Stromal cell of bone marrow (primary cell): ENCODE measurements at places on chromosomes 5 and 9.

DNA sequence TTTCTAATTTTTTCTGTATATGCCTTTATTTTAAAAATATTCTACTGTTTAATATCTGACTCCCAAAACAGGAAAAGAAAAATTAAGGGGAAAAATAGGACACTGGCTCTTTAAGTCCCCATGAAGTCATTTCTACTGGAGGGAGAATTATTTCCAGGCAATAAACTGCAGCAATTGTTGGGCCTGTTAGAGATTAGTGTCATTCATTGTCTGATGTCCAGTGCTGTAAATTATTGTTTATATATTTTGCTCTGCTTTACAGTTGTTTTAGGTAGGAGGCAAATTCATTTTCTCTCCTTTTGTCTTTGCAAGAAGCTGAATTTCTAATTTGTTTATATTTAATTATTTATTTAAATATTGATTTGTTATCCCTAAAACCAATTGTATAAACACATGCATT lies 906.0 kb upstream of the CDH10 start:
- no peak for DNase-seq

DNA sequence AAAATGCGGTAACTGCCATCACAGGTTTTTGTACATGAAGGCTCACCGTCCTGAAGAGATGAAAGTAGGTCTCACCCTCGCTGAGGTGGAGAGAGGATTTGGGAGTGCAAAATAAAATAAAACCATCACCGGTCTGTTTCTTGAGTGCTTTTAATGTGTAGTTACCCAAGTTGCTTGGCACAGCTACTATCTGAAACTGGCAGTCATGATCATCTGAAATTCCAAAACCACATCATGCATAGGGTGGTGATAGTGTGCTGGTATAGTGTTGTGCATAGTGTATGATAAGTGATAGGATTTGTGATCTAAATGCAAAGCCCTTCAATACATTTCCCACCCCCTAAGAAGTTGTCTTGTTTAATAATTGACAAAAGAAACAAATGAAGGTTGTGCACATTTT lies 381.3 kb downstream of the DMRT2 start:
- no peak for DNase-seq

DNA sequence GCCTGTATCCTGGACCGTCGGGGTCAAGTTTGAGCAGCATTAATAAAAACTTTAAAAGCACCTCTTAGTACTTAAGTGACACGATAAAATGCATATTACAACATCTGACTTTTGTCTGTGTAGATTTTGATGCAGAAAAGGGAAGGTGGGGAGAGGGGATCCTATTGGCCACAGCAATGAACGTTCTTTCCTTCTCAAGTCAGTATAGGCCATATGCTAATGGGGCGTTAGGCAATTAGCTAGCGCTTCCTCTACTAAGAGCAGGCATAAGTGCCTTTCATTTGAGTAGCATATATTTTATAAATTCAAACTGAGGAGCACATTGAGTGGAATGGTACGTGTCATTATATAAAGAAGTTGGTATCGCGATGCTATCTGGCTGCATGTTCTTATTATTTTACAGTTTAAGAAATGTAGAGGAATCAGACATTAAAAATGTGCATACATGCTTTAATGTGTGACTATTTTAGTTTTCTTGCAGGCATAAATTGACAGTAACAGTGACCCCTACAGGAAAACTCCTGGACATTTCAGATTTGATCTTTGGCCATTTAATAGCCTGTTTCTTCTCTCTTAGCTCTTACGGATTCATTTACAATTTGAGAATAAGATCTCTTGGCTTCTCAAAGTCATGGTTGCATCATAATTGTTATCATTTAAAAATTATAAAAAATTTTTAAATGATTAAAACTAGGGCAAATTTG lies 1.1 kb upstream of the GNA14 start:
- DNase-seq, result no peak

DNA sequence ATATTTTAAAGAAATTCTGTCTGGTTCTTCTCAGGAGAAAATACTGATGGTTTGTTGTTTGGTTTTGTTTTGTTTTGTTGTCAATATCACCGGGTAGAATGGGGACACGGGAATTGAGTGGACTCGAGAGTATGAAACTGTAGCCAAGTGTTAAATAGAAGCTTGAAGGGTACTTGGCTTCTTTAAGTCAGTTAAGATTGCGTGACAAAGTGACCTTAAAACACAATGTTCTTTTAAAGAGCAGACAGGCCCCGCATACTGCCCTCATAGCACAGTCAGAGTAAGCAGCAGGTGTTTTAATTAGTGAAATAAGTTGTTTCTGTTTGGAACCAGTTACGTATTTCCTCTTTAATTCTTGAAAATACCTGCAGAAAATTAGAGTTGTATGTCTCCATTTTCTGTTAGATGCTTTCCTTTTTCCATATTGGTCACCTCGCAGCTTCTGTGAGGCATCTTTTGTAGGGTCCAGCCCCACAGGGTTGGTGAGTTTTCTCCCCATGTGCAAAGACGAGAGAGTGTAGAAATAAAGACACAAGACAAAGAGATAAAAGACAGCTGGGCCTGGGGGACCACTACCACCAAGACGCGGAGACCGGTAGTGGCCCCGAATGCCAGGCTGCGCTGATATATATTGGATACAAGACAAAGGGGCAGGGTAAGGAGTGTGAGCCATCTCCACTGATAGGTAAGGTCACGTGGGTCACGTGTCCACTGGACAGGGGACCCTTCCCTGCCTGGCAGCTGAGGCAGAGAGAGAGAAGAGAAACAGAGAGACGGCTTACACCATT lies 9.6 kb downstream of the TRIP13 start:
- DNase-seq, result no peak

GRCh38 chr9:124198331-124198730 lies 59.4 kb upstream of the NEK6 start:
- no peak for DNase-seq

- no peak for DNase-seq
Observed at GRCh38 chr9:128136816-128137793, 9.6 kb upstream of the PTGES2 start.

DNA sequence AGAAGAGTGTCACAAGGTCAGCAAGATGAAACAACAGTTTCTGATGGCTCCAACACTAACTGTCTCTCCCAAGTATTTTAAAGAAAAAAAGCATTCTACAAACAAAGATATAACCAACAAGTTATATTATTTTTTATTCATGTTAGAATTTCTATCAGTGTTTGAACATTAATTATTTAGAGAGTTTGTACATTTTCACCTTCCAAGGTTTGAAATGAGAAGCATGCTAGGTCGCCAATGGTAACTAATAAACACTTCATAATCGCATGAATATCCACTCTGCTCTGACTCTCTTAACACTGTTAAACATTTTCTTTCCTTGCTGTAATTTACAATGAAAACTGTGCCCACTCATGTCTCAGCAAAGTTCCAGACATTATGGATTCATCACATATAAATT lies 73.5 kb downstream of the PTCH1 start:
- DNase-seq, result no peak

- DNase-seq, result no peak
Observed at GRCh38 chr9:135677641-135678168, 14.6 kb downstream of the LCN9 start.

GRCh38 chr9:136943291-136944211 lies 987 bp downstream of the FBXW5 start:
- DNase-seq, result peak; percentile 4

- DNase-seq, result no peak
Observed at GRCh38 chr5:142184988-142185387, 76.4 kb downstream of the NDFIP1 start.

DNA sequence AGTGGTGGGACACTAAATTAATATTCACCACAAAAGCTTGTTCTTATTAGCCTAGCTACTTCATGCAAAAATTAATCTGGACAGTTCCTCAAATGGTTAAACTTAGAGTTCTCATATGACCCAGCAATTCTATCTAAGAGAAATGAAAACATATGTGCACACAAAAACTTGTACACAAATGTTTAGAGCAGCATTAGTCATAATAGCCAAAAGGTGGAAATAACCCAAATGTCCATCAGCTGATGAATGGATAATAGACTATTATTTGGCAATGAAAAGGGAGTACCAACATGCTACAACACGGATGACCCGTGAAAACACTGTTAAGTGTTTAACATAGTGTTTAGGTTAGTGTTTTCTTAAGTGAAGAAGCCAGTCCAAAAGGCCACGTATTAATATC lies 32.8 kb upstream of the TNIP1 start:
- DNase-seq, result no peak

- no peak for DNase-seq
Observed at GRCh38 chr9:137353223-137354152, 51.4 kb upstream of the NRARP start.

GRCh38 chr5:118637947-118638670 lies 350.2 kb downstream of the DTWD2 start:
- no peak for DNase-seq

DNA sequence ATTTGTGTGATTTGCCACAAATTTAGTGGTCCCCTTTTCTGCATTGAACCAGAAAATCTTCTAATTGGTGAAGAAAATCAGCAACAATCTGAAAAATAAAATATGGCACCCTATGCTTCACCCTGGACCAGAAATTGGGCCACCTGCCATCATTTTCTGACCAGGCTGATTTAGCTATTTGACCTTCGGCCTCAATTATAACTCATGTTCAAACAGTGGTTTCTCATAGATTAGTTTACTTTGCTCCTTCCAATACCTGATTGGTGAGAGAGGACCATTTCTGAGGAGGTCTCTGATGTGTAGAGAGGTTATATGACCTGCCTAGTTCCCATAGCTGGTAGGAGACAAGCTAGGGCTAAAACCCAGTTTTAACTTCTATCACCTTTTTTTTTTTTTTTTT lies 59.0 kb downstream of the PTTG1 start:
- no peak for DNase-seq

GRCh38 chr5:148961261-148962199 lies 101.3 kb downstream of the SH3TC2 start:
- no peak for DNase-seq

GRCh38 chr5:74639807-74640449 lies 600 bp downstream of the ENC1 start:
- no peak for DNase-seq

DNA sequence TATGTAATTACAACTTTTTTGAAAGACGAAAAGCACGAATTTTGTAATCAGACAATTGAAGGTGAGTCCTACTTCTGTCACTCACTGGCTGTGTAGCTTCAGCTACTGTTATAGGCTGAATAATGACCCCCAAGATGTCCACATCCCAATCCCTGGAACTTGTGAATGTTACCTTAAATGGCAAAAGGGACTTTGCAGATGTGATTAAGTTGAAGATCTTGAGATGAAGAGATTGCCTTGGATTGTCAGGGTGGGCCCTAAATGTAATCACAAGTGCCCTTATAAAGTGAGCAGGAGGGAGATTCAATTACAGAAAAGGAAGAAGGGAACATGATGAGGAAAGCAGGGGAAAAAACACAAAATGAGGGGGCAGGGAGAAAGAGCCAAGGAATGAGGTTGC lies 326.2 kb upstream of the MSX2 start:
- no peak for DNase-seq

DNA sequence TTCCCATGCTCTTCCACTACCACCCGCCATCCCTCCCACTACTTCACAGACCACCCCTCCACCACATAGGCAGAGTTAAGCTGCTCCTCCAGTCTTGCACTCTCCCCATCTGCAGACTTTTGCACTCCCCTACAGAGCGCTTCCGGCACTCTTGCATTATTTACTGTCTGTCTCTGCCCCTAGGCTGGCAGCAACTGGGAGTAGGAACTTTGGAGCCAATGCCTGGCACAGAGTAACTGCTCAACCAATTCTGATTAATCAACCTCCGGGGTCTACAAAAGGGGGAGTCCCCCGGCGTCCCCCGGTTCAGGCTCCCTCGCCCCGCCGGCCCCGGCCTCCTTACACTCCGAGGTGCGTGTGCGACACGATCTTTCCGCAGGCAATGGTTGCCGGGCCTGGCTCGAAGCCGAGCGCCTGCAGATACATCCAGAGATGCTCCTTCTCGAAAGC lies 498 bp downstream of the HAUS6 start:
- no peak for DNase-seq

DNA sequence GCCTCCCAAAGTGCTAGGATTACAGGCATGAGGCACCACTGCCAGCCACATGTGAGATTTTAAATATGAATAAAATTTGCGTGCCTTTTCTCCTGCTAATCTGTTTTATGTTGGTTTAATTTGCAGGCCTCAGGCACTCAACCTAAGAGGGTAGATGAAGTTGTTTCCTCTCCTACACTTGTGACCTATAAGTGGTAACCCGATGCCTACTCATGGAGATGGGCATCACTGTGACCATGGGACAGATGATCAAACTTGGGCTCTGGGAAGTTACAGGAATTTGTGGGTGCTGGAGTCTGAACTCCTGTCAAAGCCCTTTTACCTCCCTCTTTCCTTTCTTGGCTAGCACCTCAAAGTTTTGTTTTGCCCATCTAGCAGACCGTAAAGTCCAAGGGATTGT lies 1.1 kb downstream of the SLC28A3 start:
- DNase-seq, result no peak

GRCh38 chr5:123147128-123147715 lies 58.2 kb downstream of the PRDM6 start:
- no peak for DNase-seq

DNA sequence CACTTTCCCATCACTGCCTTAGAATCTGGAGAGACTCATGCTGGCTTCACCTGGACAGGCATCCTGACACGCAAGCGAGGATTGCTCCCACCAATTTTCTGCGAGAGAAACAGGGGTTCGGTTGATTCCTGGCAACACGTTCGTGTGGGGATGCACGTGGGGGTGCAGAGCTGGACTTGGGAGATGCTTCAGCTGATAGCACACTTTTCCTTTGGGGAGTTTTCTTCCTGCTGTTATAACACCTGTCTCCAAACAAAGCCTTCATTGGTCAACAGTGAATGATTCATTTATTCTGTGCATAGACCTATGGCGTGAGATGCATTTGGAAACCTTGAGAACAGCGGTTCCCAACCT lies 50.0 kb downstream of the ROPN1L start:
- DNase-seq, result no peak

DNA sequence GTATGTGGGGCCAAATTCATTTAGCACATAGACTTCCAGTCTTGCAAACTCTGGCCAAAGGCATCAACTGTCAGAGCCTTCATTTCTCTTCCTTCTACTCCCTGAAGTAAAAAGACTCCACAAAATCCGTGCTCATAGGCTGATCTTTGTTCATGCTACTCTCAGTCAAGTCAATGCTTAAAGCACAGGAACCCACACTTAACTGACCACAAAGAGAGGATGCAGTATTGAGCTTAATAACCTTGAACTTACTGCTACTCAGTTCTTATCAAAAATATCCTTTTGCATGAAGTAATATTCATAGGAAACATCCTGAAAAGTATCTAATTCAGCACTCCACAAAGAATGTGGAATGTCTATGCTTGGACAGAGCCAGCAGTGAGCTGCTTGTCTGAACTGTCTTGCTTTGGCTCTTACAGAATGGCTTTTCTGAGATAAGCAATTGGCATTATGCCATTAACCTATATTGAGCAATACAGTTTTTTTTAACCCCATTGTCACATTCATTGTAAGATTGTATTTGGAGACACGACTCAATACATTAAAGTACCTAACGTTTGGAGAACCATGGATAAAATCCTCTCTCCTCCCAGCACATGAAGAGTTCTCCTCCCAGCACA lies 21.7 kb downstream of the LPAR1 start:
- DNase-seq, result no peak
